Thoracic aorta (tissue), 2 donors: ENCODE measurements at places on chromosomes 6 and 20. TPM values are rescaled to one million over a fixed set of nuclear protein-coding genes. Genes with fewer than 3 reads are reported as not detected.
A peak's percentile ranks its signal among the peaks of the same experiment; 100 is the strongest.

GRCh38 chr6:122589115-122589514, 21.1 kb upstream of the PKIB start:
- no peak overlapping the region for H3K27ac ChIP-seq
- no peak for DNase-seq
- no peak overlapping the region for H3K4me3 ChIP-seq
- H3K36me3 ChIP-seq, result no peaks in the 10 kb centered on the region
- no peaks in the 10 kb centered on the region for H3K27me3 ChIP-seq
- no peaks in the 10 kb centered on the region for H3K4me1 ChIP-seq

- no peaks in the 10 kb centered on the region for H3K4me1 ChIP-seq
- H3K27me3 ChIP-seq, result no peaks in the 10 kb centered on the region
- no peaks in the 10 kb centered on the region for H3K36me3 ChIP-seq
- H3K27ac ChIP-seq, result no peak overlapping the region
- H3K4me3 ChIP-seq, result no peak overlapping the region
Measured at GRCh38 chr6:26230351-26230750, 134.6 kb upstream of the BTN3A2 start.

DNA sequence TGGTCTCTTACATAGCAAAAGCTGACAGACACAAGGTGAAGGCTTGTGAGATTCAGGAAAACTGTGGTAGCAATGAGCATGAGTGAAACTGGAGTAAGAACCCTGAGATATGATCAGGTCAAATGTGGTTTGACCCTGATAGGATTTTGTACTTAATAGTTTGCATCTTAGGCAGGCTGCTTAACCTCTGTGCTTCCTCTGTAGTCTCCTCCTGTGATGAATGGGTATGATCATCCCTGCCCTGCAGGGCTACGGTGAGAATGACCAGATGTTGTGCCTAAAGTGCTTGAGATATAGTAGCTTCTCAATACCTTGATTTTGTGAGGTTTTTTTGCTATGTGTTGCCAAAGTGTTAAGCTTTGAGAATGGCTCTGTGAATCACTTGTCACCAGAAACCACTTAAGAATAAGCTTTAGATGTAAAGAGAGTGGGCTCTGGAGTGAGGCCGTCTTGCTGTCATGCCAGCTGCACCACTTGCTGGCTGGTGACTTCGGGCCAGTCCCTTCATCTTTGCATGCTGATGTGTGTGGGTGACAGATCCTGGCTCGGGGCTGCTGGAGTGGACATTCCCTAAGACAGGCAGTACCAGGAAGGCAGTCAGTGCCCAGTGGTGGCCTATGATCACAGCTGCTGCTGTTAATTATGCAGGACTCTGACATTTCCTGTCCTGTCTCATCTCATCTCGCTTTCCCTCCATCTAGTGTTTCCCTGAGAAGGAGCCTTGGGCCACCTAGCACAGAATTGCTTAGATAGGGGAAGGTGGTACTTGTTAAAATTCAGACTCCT, 254.7 kb downstream of the NFATC2 start:
- H3K4me1 ChIP-seq, result no peaks in the 10 kb centered on the region
- no peaks in the 10 kb centered on the region for H3K27me3 ChIP-seq
- DNase-seq, result no peak
- H3K36me3 ChIP-seq, result no peaks in the 10 kb centered on the region
- no peak overlapping the region for H3K4me3 ChIP-seq

GRCh38 chr6:89183294-89183693, 33.9 kb downstream of the GABRR1 start:
- H3K27me3 ChIP-seq, result no peaks in the 10 kb centered on the region
- H3K27ac ChIP-seq, result no peak overlapping the region

DNA sequence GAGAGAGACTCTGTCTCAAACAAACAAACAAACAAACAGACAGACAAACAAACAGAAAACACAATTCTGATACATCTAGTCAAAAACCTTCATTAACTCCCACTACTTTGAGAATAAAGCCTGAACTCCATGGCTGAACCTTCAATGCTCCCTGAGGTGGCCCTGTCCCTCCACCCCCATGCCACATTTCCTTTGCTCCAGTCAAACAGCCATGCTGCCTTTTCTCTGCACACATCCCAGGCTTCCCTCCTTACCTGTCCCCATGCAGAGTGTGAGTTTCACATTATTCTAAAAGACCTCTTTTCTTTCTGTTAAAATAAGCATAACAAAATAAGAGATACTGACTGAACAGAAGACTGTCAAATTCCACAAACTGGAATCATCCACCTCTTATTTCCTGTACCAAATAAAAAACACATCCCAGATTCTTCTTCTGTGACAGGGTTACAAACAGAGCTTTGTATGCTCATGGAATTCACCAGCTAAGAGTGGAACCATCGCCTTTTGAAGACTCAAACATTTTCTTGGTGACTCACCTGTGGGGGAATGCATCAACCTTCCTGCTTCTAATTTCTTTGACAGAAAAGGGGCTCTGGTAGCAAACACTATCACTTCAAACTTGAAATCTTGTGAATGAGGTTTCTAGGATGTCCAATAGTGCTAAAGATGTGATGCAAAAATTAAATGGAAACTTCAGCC, 71.0 kb upstream of the SLC22A16 start:
- H3K4me1 ChIP-seq, result no peaks in the 10 kb centered on the region
- H3K36me3 ChIP-seq, result no peaks in the 10 kb centered on the region
- no peak overlapping the region for H3K4me3 ChIP-seq
- DNase-seq, result no peak
- no peaks in the 10 kb centered on the region for H3K27me3 ChIP-seq

- H3K4me3 ChIP-seq, result no peak overlapping the region
- no peaks in the 10 kb centered on the region for H3K27me3 ChIP-seq
- H3K4me1 ChIP-seq, result no peaks in the 10 kb centered on the region
- H3K36me3 ChIP-seq, result no peaks in the 10 kb centered on the region
- no peak for DNase-seq
- no peak overlapping the region for H3K27ac ChIP-seq
Measured at GRCh38 chr6:131122516-131122915, 12.8 kb upstream of the AKAP7 start.

- no peak overlapping the region for H3K4me3 ChIP-seq
- H3K36me3 ChIP-seq, result no peaks in the 10 kb centered on the region
- no peak overlapping the region for H3K27ac ChIP-seq
- no peaks in the 10 kb centered on the region for H3K4me1 ChIP-seq
- no peaks in the 10 kb centered on the region for H3K27me3 ChIP-seq
Measured at GRCh38 chr6:147933224-147933623, 409.4 kb upstream of the SASH1 start.

- no peak for DNase-seq
- H3K27ac ChIP-seq, result peak overlapping the region; percentile 97
- peaks cover 31% of the 10 kb centered on the region for H3K4me1 ChIP-seq
- no peaks in the 10 kb centered on the region for H3K36me3 ChIP-seq
- peak overlapping the region; percentile 97 for H3K4me3 ChIP-seq
Measured at GRCh38 chr6:42564506-42564825, 637 bp downstream of the UBR2 start.

GRCh38 chr20:35008411-35009342, 53.0 kb downstream of the MYH7B start:
- DNase-seq, result peak; percentile 37
- H3K27ac ChIP-seq, result peak overlapping the region; percentile 47
- peaks cover 3% of the 10 kb centered on the region for H3K4me1 ChIP-seq

GRCh38 chr6:158611039-158611438, 33.5 kb downstream of the DYNLT1 start:
- no peak overlapping the region for H3K27ac ChIP-seq
- DNase-seq, result no peak
- peaks cover 48% of the 10 kb centered on the region for H3K4me1 ChIP-seq
- H3K36me3 ChIP-seq, result peaks cover 4% of the 10 kb centered on the region

GRCh38 chr6:27838945-27839625, 73.1 kb downstream of the OR2B2 start:
- peak overlapping the region; percentile 82 for H3K4me3 ChIP-seq
- peaks cover 17% of the 10 kb centered on the region for H3K4me1 ChIP-seq
- no peaks in the 10 kb centered on the region for H3K27me3 ChIP-seq
- DNase-seq, result peak; percentile 13

DNA sequence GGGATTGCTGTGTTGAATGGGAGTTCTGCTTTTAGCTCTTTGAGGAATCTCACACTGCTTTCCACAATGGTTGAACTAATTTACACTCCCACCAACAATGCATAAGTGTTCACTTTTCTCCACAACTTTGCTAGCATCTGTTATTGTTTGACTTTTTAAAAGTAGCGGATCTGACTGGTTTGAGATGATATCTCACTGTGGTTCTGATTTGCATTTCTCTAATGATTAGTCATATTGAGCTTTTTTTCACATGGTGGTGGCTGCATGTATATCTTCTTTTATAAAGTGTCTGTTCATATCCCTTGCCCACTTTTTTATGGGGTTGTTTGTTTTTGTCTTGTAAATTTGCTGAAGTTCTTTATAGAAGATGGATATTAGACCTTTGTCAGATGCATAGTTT, 588.3 kb upstream of the ADGRB3 start:
- no peak overlapping the region for H3K4me3 ChIP-seq
- no peaks in the 10 kb centered on the region for H3K27me3 ChIP-seq
- H3K27ac ChIP-seq, result no peak overlapping the region
- H3K4me1 ChIP-seq, result no peaks in the 10 kb centered on the region
- H3K36me3 ChIP-seq, result no peaks in the 10 kb centered on the region
- no peak for DNase-seq

DNA sequence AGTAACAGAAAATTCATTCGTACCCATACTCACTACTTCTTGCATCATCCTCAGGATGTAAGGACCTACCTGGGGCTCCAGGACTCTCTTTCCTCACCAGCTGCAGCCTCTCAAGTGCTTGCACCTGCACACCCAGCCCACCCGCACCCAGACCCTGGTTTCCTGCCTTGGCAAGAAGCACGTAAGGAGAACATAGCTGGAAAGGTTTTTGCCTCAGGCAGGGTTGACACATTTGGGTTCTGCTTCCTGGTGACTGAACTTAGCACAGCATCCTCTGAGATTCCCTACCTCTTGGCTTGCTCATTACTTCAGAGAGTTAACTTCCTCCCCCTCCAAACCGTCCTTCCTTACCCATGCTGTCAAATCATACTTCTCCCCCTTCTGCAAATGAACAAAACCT, 556.9 kb downstream of the CD83 start:
- no peaks in the 10 kb centered on the region for H3K27me3 ChIP-seq
- no peak overlapping the region for H3K27ac ChIP-seq
- no peaks in the 10 kb centered on the region for H3K36me3 ChIP-seq
- no peaks in the 10 kb centered on the region for H3K4me1 ChIP-seq
- no peak overlapping the region for H3K4me3 ChIP-seq

DNA sequence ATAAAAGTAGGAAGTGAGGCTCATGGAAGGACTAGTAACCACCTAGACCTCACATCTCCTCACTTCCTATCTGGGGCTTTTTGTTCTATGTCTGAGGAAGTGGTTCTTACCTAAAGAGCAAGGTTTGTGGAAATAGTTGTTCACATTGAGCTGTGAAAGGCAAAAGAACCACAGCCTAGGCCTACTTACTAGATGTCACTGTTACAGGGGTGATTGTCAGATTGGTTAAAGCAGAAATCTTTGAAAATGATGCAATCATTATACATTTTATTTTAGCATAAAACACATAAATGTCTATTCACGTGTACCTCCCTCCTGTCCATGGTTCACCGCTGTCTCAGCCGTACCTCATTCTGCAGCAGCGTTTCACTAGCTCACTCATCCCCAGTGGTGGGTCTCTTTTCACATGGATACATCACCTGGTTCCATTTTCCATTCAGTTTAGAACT, 268.8 kb downstream of the TMEM242 start:
- DNase-seq, result no peak
- no peak overlapping the region for H3K27ac ChIP-seq
- H3K4me1 ChIP-seq, result no peaks in the 10 kb centered on the region
- H3K27me3 ChIP-seq, result no peaks in the 10 kb centered on the region
- H3K4me3 ChIP-seq, result no peak overlapping the region

Gene TGM6
- not detected for total RNA-seq

Gene MAVS
- total RNA-seq, result 42.1 TPM

Gene BIRC7
- not detected for total RNA-seq

Gene BHLHE23
- total RNA-seq, result not detected

Gene SULF2
- 53.9 TPM for total RNA-seq

Gene TMEM151B
- not detected for total RNA-seq

Gene MAP1LC3A
- total RNA-seq, result 79.6 TPM

Gene DEFB132
- not detected for total RNA-seq

Gene TOX2
- total RNA-seq, result 14.6 TPM
